Kidney glomerular epithelial cell (primary cell): ENCODE measurements at places on chromosomes 6 and 20.
A peak's percentile ranks its signal among the peaks of the same experiment; 100 is the strongest.

DNA sequence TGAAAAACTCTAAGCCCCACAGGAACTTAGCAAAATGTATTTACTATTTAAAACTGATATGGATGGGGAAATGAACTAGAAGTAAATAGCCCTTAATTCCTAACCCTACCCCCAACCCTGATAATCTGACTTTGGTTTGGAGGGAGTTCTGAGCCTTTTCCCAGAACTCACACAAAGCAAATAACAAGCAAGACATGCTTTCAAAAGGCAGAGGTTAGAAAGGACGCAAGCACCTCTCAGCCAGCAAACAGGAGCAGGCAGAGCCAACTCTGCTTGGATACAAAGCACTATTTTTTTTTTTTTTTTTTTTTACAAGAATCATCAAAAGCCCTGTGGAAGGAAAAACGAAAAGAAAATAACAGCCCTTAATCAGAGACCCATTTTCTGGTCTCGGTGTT is 58.7 kb downstream of the SLC22A23 start:
- no peak for DNase-seq

DNA sequence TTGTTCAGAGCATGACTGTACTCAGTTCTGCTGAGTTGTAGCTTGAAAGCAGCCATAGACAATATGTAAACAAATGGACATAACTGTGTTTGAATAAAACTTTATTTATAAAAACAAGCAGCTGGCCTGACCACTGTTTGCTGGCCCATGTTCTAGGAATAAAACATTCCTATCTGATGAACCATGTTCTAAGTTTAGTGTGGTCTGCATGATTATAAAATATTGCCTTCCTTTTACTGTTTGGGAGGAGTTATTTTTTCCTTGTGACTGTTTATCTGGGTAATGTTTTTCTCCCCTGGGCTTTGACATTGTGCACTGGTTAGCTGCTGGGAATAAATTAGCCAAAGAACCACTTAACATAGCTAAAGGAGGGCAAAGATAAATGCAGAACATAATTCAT is 55.1 kb downstream of the CDS2 start:
- no peak for DNase-seq

- no peak for DNase-seq
Measured at GRCh38 chr6:26230351-26230750, 134.6 kb upstream of the BTN3A2 start.

GRCh38 chr6:43770372-43771209 is 580 bp downstream of the VEGFA start:
- peak; percentile 57 for DNase-seq

DNA sequence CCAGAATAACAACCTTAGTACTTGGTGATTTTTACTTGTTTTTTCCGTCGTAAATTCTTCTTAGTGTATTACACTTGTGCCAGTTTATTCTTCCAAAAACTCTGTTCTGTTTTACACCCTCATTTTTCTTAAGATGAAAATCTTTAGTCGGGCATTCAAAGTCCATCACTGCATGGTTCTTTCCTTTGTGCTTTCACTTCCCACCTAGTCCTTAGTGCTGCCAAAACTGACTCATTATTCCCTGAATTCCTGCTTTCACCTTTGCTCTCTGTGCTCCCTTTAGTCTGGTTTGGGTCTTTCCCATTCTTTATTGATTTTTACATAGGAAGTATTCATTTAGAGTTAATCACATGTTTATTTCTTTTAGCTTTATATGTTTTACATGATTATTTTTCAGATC is 3.3 kb downstream of the TRMT11 start:
- DNase-seq, result no peak
